ENCODE measurements at places on chromosomes 1 and 21. TPM values are rescaled to one million over a fixed set of nuclear protein-coding genes. Genes with fewer than 3 reads are reported as not detected.

Gene FCAMR
- not detected for total RNA-seq

Gene CLDN8
- not detected for total RNA-seq

Gene TTC22
- 0.63 TPM for total RNA-seq

Gene SERTAD4
- total RNA-seq = 2.7 TPM

Gene EXOSC10
- 73.0 TPM for total RNA-seq

Gene OR2L8
- not detected for total RNA-seq

Gene PLXNA2
- total RNA-seq = 4.2 TPM

Gene MAGOH
- total RNA-seq = 58.4 TPM

GRCh38 chr21:45809421-45809820, 165.9 kb downstream of the PCBP3 start:
- H3K4me3 ChIP-seq = no peak overlapping the region
- no peaks in the 10 kb centered on the region for H3K36me3 ChIP-seq
- no peaks in the 10 kb centered on the region for H3K4me1 ChIP-seq

- H3K4me3 ChIP-seq = no peak overlapping the region
- no peaks in the 10 kb centered on the region for H3K36me3 ChIP-seq
- H3K4me1 ChIP-seq = peaks cover 14% of the 10 kb centered on the region
- DNase-seq = no peak
- no peak overlapping the region for H3K27ac ChIP-seq
- peaks cover 19% of the 10 kb centered on the region for H3K27me3 ChIP-seq
Observed at GRCh38 chr1:150144606-150145005, 5.1 kb upstream of the PLEKHO1 start.

- H3K36me3 ChIP-seq = peaks cover 55% of the 10 kb centered on the region
- H3K27ac ChIP-seq = peak overlapping the region; percentile 80
- H3K27me3 ChIP-seq = no peaks in the 10 kb centered on the region
- no peak overlapping the region for H3K4me3 ChIP-seq
- H3K4me1 ChIP-seq = peaks cover 25% of the 10 kb centered on the region
Observed at GRCh38 chr1:204520834-204521709, 4.9 kb downstream of the MDM4 start.

DNA sequence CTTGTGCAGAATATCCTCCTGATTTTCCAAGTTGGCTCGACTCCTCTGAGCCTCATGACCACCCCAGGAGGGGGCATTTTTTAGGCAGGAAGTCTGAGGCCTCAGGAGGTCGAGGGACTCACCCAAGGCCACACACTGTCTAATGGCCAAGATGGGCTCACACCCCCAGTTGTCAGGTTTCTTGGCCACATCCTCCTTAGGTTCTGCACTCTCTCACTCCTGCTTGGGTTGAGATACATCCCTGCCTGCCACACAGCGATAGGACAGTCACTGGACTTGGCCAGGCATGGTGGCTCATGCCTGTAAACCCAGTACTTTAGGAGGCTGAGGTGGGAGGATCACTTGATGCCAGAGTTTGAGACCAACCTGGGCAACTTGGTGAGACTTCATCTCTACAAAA, 4.6 kb downstream of the CA6 start:
- no peaks in the 10 kb centered on the region for H3K36me3 ChIP-seq
- peaks cover 12% of the 10 kb centered on the region for H3K4me1 ChIP-seq
- no peak for DNase-seq
- H3K27ac ChIP-seq = no peak overlapping the region
- H3K4me3 ChIP-seq = no peak overlapping the region

DNA sequence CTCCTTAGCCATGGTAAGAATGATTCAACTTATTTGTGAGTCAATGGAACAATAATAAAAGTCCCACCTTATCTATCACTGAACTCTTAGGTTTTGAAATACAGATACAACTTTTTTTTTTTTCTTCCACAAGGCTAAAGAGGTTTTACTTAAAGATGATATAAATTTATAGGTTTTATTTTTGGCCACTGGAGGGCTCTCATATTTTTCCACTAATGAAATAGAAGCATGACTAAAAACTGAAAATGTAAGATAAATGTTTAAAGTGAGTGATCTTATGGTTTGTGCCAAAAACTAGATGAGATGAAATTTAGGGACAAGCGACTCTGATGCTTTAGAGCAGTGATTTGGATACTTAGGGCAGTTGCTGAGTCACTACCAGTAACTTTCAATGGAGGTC, 499.0 kb downstream of the NUF2 start:
- no peak for DNase-seq
- no peaks in the 10 kb centered on the region for H3K27me3 ChIP-seq
- H3K4me3 ChIP-seq = no peak overlapping the region
- H3K27ac ChIP-seq = no peak overlapping the region
- H3K36me3 ChIP-seq = no peaks in the 10 kb centered on the region
- H3K4me1 ChIP-seq = no peaks in the 10 kb centered on the region

- H3K27me3 ChIP-seq = no peaks in the 10 kb centered on the region
- peaks cover 64% of the 10 kb centered on the region for H3K36me3 ChIP-seq
- no peak overlapping the region for H3K4me3 ChIP-seq
Observed at GRCh38 chr1:40984531-40984930, 5.0 kb downstream of the CTPS1 start.

DNA sequence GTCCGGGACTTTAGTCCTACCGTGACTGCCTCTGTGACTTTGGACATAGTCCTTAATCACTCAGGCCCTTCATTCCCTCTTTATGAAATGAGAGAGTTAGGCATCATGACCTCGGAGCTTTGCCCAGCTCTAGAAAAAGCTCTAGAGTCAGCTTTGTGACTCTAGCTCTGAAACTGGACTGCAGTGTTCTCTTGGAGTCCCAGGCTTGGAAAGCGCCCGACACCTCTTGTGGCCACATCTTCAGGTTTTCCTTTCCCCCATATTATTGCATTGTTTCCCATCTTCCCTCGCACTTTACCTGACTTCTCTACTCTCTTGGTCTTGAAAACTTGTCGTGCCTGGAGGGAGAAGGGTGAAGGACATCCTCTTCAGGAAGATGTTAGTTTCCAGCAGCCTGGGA, 12.5 kb upstream of the AMIGO1 start:
- H3K4me3 ChIP-seq = no peak overlapping the region
- DNase-seq = no peak
- H3K4me1 ChIP-seq = no peaks in the 10 kb centered on the region
- H3K36me3 ChIP-seq = no peaks in the 10 kb centered on the region
- H3K27me3 ChIP-seq = peaks cover 6% of the 10 kb centered on the region

DNA sequence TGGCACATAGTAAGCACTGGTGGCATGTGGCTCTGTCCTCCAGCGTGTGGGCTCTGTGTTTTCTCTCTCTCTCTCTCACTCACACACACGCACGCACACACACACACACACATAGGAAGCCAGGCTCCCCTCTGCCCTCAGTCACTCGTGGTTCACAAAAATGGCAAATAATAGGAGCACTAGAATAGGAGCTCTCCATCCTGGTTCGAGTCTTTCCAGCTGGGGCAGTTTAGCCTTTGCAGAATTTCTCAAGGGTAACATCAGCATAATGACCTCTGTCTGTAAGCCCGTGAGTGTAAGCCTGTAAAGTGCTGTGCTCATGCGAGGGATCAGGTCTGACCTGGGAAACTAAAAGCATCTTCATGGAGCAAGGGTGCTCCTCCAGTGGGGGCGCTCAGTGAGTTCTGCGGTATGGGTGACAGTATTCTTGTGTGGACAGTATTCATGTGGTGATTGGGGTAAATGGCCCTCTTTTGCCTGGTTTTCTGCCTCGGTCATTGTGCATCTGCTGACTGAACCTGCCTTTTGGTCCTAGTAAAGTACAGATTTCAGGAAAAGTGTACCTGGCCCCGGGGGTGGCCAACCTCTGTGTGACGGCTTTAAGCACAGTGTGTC, 842 bp upstream of the ZC3H12A start:
- H3K4me3 ChIP-seq = peak overlapping the region; percentile 72
- no peak for DNase-seq
- H3K36me3 ChIP-seq = peaks cover 5% of the 10 kb centered on the region
- H3K27ac ChIP-seq = no peak overlapping the region
- H3K27me3 ChIP-seq = peaks cover 23% of the 10 kb centered on the region
- peaks cover 53% of the 10 kb centered on the region for H3K4me1 ChIP-seq

DNA sequence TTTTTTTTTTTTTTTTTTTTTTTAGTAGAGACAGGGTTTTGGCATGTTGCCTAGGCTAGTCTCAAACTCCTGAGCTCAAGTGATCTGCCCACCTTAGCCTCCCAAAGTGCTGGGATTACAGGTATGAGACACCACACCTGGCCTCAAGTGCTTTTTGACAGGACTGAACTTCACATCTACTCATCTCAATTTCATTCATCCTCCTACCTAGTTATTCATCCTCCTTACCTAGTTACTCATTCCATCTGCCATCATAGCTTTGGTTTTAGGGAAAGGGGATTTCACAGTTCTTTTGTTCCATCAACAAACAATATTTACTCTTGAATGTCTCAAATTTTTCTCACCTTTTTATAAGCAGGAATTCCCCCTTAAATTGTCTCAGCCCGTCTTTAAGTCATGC, 38.6 kb upstream of the RALGPS2 start:
- H3K27ac ChIP-seq = no peak overlapping the region
- DNase-seq = no peak
- no peaks in the 10 kb centered on the region for H3K4me1 ChIP-seq
- no peak overlapping the region for H3K4me3 ChIP-seq
